GM06990 (cell line): ENCODE measurements at places on chromosomes 3 and 15.

DNA sequence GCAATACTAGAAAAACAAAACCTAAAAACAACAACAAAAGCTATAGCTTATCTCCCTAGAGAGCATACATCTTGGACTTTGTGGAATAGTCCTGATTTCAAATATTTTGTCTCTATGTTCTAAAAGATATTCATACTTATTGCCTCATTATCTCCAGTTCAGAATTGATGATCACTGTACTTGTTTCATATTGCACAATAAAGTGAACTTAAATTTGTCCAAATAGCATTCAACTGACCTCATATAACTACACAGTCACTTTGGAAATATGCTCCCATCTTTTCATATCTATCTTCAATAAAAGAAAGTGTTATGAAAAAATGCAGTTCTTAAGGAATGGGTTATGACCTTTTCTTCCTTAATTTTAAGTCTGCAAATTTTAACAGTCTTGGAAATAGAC, 228.6 kb upstream of the CMC1 start:
- no peak for DNase-seq

DNA sequence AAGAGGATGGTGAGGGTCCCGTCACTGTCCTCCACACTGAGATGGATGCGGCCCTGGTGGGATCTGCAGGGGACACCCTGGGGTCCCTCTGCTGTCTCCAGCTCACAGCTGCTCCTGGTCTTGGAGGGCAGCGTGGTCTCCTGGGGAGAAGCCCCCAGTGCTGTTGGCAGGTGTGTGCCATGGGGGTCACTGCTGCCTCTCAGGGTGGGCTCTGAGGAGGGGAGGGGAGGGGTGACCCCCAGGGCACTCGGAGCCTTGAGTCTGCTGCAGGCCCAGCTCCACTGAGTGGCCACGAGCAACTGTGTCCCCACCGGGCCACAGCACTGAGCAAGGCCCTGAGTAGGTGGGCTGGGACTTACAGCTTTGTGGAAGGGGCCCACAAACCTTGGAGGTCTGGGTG, 34.7 kb downstream of the KLHL25 start:
- DNase-seq, result no peak

- DNase-seq, result no peak
Measured at GRCh38 chr3:172537507-172538158, 14.4 kb upstream of the TNFSF10 start.

DNA sequence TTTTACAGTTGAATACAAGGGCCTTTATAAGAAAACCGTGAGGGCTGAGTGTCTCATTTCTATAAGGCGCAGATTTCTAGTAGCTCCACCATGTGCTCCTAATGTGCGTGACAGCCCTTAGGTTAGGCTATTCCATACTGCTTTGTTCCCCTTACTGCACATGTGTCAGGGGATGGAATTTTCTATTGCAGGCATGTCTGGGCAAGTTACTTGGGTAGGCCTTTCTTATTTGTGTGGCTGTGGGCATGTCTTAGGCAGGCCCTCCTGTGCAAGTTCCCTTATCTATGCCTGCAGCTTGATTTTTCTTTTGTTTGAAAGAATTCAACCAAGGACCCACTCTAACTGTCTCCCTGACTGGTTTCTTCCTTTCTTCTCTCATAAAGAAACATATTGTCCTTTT, 434.2 kb upstream of the CNTN3 start:
- DNase-seq, result no peak

DNA sequence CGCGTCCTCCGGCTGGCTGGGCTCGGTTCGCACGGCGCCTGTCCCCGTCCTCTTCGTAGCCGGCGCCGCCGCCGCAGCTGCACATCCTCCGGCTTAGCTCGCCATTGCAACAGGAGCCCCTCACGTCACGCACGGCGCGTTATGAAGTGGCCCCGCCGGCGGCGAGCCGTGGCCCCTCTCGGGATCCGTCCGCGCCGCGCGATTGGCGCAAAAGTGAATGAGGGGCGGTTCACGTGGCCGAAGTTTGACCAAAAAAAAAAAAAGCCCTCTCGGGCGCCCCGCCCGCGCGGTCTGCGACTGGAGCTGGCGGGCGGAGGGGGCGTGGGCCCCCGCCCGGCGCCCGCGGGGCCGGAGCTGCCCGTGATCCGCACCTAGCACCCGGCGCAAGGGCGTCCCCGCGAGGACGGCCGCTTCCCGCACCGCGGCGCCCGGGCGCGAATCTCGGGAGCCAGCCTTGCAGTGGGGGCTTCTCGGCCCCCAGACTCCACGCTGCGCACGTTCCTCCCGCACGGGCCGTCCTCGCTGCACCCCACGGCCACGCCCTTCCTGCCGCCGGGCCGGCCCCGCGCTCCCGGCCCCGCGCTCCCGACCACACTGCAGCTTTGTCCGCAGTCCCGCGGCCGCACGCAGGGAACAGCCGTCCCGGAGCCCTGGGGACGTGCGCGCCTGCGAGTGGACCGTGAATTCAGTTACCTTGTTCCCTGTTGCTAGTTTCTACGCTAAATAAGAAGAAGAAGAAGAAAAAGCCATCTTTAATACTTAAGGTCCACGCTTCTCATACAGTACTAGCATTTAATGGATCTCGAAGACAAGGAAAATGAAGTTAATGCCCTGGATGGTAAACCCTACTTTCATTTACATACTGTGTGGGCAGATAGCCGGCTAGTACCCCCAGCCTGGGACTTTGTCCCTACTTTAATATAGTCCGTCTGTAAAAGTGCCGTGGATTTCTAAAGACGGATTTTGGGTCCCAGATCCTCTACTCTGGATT, at the start of gene CHSY1:
Gene CHSY1, minus strand, starts transcription at position 219 of the 991 bp plus-strand sequence. CDS start 592 bp downstream, outside the sequence.
- peak; percentile 95 for DNase-seq

GRCh38 chr3:134579141-134579665, 71.6 kb downstream of the KY start:
- no peak for DNase-seq

- DNase-seq, result no peak
Measured at GRCh38 chr15:78242128-78242527, 7.8 kb upstream of the ACSBG1 start.

GRCh38 chr3:15525790-15526189, 4.3 kb upstream of the COLQ start:
- DNase-seq, result no peak

DNA sequence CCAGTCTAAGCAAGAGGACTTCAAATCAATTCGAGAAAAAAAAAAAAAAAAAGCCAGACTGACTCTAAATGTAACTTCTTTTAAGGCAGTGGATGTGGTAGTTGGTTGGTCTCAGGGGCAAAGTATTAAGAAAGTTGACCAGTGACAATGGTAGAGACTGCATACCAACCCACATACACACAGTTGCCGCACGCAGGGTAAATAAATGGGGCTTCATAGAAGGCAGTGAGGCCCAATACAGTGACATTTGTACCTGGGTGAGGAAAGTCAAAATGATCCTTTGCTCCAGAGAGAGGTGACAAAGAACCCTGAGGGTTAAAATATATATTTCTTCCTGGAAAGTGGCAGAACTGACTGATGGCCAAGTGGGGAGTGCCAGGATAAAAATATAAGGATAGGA, 100.8 kb upstream of the MEX3B start:
- DNase-seq, result no peak

GRCh38 chr3:65484964-65485363, 553.8 kb downstream of the MAGI1 start:
- DNase-seq, result no peak

DNA sequence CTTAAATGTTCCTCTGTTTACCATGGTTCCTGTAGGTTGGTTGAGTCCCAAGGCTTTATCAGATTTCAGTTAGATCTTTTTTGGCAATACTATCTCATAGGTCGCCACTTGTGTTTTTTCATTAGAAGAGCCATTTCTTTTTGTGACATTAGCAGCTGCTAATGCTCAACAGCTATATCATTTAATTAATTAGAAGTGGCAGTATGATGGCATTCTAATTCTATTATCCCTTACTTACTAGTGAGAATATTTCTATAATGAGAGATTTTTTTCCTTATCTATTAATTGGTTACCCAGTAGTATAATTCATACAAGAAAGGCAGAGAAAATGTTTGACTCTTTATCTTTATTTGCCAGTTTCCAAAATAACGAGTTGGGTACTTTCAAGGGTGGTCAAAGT, 25.2 kb downstream of the FRMD4B start:
- no peak for DNase-seq

DNA sequence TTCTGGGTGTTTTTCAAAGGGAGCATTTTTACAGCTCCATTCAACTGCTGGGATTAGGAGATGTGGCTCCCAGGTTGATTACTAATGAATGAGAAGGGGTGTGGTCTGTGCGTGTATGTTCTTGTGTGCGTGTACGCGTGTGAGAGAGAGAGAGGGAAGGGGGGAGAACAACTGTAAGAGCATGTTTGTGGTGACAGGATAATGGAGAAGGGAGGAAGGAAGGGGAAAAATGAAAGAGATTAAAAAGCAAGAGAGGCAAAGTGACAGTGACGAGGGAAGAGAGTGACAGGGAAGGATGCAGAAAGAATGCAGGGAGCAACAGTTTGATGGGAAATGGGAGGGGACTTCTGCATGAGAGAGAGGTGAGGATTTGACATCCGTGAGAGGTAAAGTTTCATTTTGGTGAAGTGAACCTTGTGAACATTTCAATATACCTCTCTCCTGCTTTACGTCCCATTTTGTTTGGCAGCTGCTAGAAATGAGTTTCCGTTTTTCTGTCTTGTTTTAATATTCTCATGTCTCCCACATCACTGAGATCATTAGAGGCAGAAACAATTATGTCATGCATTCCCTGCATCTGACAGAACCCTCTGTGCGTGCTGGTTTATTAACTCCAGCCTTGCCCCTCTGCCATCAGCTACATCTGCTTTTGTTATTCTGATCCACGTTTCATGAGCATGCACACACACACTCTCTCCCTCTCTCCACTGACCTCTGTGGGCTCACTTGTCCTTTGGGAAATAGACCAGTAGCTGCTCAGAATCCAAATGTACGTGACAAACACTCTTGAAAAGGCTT, 161.6 kb downstream of the GAP43 start:
- no peak for DNase-seq

GRCh38 chr3:134276086-134276485, 25.4 kb upstream of the RYK start:
- DNase-seq, result no peak

GRCh38 chr3:64612916-64613526, 74.8 kb downstream of the ADAMTS9 start:
- no peak for DNase-seq

DNA sequence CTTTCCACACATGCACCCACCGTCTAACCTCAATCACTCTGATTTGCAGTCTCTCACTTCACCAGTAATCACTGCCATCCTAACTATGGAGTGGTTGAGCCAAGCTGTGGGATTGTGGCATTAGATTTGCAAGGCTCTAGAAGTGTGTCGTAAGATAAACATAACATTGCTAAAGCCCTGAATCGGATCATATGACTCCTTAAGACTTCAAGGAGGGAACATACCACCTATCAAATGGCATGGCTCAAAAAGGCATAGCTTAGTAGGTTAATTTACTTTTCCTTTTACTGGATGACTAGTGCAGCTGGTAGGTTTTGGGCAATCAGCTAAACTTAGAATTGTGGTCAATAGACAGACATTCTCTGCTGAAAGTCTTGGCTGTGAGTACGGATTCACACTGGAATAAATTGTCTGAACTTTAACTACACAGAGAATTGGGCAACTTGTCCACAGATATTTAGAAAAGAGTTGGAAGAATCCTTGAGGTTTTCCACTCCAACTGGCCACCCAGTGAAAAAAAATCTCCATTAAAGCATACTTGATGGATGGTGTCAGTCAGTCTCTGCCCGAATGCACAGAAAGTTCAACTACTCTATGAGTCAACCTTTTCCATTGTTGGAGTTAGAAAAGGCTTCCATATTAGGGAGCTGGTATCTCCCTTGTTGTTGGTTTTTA, 476.7 kb upstream of the CBLB start:
- no peak for DNase-seq

DNA sequence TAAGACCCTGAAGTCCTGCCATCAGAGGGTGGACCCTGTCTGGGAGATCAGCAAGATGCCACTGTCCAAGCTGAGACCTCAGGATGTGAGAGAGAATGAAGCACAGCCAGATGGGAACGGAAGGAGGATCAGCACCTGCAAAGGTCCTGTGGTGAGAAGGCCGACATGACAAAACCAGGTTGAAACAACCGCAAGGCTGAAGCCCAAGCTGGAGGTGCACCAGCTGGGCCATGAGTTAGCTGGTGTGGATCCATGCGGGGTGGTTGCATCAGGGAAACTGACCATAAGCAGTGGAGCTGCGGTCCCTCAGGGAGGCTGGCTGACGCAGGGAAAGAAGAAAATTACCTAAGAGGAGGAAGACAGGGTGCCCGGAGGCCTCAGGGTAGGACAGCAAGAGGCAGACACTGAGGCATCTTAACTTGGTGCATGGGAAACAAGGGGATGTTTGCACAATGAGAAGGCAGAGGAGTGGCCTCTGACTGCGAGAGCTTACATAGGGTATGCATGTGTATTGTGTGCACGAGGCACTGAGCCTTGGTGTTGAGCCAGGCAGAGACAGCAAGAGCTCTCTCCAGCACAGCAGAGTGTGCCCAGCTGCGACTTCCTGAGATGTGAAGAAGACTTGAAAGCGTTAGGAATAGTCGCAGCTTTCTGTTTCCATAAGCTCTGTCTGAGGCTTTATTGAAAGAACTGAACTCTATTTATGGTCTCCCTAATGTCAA, 497.7 kb downstream of the OCA2 start:
- DNase-seq, result no peak

GRCh38 chr3:160641665-160642309, 35.2 kb upstream of the ARL14 start:
- no peak for DNase-seq

DNA sequence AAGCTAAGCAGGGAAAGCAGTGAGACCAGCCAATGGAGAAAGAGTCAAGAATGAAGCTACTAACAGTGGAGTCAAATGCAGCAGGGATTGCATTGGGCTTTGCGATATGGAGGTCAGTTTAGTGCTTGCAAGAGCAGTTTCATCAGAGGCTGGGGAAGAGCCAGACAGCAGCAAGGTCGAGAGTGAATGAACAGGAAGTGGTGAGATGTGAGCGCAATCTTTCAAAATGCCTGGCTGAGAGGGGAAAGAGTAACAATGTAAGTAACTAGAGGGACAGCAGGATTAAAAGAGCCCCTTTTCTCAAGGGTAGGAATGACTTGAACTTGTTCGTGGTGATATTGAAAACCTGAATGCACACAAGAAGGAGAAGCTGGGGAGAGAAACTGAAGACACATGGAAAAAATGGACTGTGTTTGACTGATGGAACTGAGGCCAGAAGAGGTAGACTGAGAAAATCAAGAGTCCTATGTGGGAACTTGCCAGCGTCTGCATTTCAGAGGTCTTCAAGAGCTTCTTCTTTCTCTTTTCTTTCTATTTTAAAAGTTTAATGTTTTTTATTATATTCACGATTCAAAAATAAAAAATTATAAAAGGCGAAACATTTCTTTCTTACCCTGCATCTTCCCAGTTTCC, 30.6 kb upstream of the GPR160 start:
- DNase-seq, result peak; percentile 28

- no peak for DNase-seq
Measured at GRCh38 chr3:47223755-47224154, 58.8 kb downstream of the KIF9 start.

- no peak for DNase-seq
Measured at GRCh38 chr15:44471885-44472455, 44.5 kb downstream of the CTDSPL2 start.

GRCh38 chr3:108342837-108343486, 46.6 kb downstream of the HHLA2 start:
- peak; percentile 59 for DNase-seq

GRCh38 chr3:167899093-167899492, 163.6 kb downstream of the SERPINI1 start:
- DNase-seq, result no peak
